ENCODE measurements at places on chromosomes 13 and 19. TPM values are rescaled to one million over a fixed set of nuclear protein-coding genes. Genes with fewer than 3 reads are reported as not detected.
A peak's percentile ranks its signal among the peaks of the same experiment; 100 is the strongest.

Gene TLE6
- 0.69 TPM for total RNA-seq

Gene GFY
- not detected for total RNA-seq

Gene LILRB5
- total RNA-seq: not detected

Gene CLEC17A
- not detected for total RNA-seq

Gene THSD8
- not detected for total RNA-seq

Gene ZNF304
- 12.2 TPM for total RNA-seq

Gene OSCAR
- total RNA-seq: 1.1 TPM

Gene PROZ
- total RNA-seq: not detected

Gene NR2F6
- 118 TPM for total RNA-seq

Gene TEAD2
- total RNA-seq: 34.2 TPM

Gene RNASEH2B
- total RNA-seq: 32.7 TPM

Gene FDX2
- 22.2 TPM for total RNA-seq

Gene CDC16
- total RNA-seq: 47.6 TPM

- DNase-seq: no peak
These were observed 43.8 kb downstream of the CAPN12 start for GRCh38 chr19:38700350-38700901.

GRCh38 chr19:44943801-44944249 is 1.8 kb downstream of the APOC4 start:
- DNase-seq: no peak

DNA sequence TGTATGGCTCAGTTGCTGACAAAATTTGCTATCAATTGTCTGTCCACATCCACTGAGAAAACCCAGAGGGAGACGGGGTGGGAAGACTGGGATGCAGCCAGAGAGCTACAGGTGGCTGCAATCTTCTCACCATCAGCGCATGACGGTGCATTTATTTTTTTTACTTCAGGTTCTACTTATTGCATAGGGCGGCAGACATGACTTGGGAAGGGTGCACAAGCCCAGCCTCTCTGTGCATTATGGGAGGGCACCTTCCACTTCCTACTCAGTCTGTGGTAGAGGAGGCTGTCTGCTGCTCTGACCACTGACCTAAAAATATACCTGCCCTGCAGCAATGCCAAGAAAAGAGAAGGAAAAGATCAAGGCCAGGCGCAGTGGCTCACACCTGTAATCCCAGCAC is 73.1 kb downstream of the ABCC4 start:
- DNase-seq: no peak

DNA sequence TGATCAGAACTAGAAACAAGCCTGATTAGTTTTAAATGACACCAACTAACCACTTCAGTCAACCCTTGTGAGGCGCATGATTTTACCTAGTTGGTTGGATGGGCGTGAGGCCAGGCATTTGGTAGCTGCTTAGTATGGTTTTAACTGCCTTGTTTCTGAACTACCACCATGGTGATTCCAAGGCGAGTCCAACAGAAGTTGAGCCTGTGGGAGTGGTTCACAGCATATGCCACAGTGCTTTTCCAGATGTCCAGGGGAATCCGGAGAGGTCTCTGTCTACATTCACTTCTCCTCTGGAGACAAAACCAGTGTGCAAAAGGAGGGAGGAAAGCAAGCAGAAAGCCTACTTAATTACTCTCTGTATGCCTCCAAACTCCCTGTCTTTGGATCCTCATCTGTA is 524.1 kb downstream of the GPC6 start:
- DNase-seq: no peak

- DNase-seq: no peak
These were observed 14.3 kb upstream of the QTRT1 start for GRCh38 chr19:10686661-10687517.

GRCh38 chr19:56393119-56394012 is at the start of gene ZNF582:
Gene ZNF582, minus strand, starts transcription at chr19:56393534. Its CDS starts 1,782 bp downstream, at chr19:56391752.
- DNase-seq: peak; percentile 92

DNA sequence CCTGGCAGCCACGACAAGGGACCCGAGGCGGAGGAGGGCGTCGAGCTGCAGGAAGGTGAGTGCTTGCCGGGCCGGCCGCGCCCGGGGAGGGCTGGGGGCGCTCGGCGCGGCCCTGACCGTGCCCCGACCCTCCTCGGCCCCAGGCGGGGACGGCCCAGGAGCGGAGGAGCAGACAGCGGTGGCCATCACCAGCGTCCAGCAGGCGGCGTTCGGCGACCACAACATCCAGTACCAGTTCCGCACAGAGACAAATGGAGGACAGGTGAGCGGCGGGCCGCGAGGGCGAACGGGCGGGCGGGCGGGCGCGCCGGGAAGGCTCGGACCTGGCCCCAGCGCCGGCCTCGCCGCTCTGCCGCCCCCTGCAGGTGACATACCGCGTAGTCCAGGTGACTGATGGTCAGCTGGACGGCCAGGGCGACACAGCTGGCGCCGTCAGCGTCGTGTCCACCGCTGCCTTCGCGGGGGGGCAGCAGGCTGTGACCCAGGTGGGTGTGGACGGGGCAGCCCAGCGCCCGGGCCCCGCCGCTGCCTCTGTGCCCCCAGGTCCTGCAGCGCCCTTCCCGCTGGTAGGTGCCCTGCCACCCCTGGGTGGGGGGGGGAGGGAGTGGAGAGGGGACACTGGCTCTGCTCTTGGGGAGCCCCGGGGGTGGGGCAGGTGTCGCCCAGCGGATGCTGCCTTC is 816 bp downstream of the USF2 start:
- DNase-seq: peak; percentile 65

DNA sequence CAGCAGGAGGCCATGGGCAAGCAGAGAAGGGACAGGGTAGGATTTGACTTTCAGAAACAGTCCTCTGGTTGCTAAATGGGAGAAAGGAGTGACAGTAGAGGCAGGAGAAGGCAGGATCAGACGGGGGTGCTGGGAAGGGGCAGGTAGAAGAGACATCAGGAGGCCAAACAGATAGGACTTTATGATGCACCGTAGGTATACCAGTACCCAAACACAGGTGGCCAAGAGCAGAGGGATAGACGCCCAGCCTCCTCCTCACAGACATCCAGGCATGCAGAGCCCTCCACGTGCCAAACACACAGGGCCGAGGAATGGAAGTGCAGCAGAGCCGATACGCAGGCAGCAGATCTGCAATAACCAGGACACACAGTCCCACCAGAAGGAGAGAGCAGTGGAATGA is 1.3 kb upstream of the AXL start:
- DNase-seq: no peak

- DNase-seq: no peak
These were observed 90.1 kb downstream of the ANKRD10 start for GRCh38 chr13:110824702-110825300.

DNA sequence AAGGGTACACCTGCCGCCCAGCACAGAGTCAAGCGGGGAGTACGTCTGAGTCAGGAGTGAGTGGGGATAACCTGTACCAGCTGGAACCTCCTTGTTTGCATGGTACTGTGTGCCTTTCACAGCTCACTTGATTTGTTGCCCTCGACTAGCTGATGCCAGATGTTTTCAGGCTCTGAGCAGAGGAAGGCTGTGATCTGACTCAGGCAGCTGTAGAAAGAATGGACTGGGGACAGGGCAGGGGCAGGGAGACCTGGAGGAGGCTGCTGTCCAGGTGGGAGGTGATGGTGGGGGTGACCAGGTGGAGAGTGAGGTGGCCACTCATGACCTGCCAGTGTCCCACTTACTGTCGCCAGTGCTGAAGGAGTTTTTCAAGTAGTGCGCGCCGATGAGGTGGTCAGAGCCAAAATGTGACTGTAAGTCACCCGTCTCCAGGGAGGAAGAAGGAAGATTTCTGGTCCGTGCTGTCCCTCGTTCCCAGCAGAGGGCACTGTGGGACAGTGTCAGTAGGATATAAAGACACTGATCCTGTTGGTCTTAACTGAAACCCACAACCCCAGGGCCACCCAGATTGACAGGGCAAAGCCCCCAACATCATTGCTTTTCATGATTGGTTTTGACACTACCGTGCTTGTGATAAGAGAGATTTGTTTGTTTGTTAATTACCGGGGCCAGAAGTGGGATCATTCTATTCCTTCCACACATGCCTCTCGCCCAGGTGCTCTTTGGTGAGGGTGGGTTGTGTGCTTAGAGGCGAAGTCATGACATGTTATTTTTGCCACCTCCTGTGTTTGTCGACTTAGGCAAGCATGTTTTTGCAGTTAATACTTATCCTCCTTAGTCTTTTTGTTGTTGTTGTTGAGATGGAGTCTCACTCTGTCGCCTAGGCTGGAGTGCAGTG is 128.4 kb downstream of the DPF1 start:
- peak; percentile 80 for DNase-seq

GRCh38 chr19:4443966-4444764 is 13.4 kb downstream of the UBXN6 start:
- DNase-seq: no peak

GRCh38 chr19:15671891-15672579 is 852 bp upstream of the CYP4F12 start:
- DNase-seq: no peak

DNA sequence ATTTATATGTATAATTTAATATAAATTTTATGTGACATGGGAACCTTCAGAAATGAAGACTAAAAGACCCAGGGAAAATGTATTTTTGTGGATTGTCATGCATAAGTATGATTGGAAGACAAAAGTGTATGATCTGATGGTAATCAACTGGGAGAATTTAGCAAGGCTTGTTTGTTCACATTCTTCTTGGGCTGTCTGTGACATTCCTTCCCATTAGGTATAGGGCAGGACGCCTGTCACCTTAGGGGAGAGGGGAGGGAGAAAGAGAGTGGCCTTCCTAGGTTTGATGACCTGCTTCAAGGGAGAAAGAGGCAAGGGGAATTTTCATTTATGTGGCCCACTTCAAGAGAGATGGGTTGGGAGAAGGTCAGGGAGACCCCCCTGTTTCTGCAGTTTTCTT is 22.4 kb downstream of the PIBF1 start:
- no peak for DNase-seq

GRCh38 chr13:84844473-84844872 is 954.7 kb downstream of the SLITRK6 start:
- DNase-seq: peak; percentile 23

- DNase-seq: peak; percentile 78
These were observed 4.6 kb upstream of the EPS8L1 start for GRCh38 chr19:55071129-55071502.

DNA sequence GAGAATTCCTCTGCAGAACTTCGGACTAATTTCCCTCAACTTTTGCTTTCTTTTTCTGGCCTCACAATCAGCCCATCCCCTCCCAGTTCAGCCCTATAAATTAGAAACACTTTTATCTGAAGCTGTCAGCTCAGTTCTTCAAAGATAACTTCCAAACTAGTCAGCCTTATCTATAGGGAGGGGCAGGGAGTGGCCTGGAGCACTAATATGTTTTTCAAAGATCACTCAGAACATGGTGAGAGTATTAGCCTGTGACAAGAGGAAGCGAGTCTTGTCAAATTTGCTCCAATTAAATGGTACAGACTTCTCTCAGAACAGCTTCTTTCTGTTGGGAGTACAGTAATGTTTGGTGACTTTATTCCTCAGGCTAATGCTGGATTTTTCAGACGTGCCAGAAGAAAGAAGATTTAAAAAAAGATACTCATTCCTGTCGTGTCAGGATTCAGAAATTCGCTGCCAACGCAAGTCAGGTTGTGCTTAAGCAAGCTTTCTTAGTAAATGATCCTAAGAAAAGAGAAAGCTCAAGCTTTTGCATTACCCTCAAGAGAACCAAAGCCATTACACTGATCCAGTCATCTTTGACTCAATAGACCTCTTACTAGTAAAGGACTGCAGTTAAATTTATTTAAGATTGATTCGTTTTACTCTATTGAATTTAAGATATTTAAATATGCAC is 1033.6 kb downstream of the SLITRK5 start:
- DNase-seq: no peak

- DNase-seq: peak; percentile 72
These were observed 223.7 kb downstream of the TBC1D4 start for GRCh38 chr13:75258159-75258782.

DNA sequence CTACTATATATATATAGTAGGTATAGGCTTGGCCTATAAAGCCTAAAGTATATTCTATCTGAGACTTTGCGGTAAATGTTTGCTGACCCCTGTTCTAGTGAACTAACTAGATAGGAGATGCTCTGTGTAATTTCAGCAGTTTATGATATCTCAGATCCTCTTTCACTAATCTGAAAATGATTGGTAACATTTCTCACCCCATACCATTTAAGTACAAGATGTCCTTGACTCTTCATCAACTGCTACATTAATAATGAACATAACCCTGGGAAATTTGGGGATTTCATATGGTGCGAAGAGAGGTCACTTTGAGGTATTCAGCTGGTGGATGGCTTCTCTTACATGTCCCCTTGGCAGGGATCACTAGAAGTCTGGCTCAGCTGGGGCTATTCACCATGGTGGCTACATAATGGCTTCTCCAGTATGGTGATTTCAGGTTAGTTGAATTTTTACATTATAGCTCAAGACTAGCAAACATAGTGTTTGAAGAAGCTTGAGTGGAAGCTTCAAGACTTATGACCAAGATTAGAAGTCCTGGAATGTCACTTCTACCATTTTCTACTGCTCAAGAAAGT is 103.6 kb upstream of the MYCBP2 start:
- DNase-seq: no peak
